ENCODE measurements at places on chromosomes 5 and 9.

GRCh38 chr9:120652934-120653333, 61.3 kb downstream of the MEGF9 start:
- no peak for DNase-seq

DNA sequence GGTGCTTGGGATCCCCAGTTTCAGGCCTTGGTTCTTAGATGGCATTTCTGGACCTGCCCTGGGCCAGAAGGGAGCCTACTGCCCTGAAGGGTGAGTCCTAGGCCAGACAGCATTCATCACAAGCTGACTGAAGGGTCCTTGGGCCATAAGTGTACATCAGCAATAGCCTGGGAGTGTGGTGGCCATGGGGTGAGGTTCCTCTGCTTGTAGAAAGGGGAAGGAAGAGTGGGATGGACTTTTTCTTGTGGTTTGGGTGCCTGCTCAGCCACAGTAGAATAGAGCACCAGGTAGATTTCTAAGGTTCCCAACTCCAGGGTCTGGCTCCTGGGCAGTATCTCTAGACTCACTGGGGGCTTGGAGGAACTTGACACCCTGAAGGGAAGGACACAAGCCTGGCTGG, 95.2 kb upstream of the PHF24 start:
- DNase-seq, result no peak

DNA sequence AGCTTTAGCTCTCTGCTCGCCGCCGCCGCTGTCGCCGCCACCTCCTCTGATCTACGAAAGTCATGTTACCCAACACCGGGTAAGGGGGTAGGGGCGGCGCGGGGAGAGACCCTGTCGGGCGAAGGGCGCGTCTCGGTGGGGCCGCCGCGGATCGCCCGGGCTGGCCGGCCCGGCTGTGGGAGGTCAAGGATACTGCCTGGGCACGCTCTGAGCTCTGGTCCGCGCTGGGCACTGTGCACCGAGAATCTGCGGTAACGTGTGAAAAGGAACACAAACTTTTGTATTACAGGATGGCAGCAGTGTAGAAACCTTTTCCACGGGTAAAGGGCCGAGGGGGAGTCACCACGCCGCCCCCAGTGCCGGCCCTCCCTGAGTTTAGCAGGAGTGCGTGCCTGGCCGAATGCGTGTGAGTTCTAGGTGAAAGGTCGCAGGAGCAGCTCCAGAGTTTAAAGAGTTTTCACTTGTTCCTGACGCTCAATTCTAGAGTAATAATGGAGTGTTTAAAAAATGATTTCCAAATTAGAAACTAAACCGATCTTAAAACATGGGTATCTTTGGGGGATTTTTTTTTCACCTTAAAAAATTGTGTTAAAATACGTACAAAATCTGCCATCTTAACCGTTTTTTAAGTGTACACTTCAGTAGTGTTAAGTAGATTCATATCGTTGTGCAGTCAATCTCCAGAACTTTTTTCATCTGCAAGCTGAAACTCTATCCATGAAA, at the start of gene HSDL2:
Gene HSDL2 (plus strand): TSS at position 7 of the 723 bp plus-strand sequence. CDS start 56 bp downstream, at position 63.
- DNase-seq, result no peak

- DNase-seq, result peak; percentile 38
These were observed 640 bp downstream of the SURF4 start for GRCh38 chr9:133375116-133375723.

- DNase-seq, result no peak
These were observed 42.8 kb upstream of the HK3 start for GRCh38 chr5:176941951-176942350.

GRCh38 chr5:73488806-73489205, 9.4 kb upstream of the BTF3 start:
- no peak for DNase-seq

GRCh38 chr5:39674209-39675082, 249.7 kb upstream of the DAB2 start:
- no peak for DNase-seq

- no peak for DNase-seq
These were observed 7.1 kb upstream of the TMEM215 start for GRCh38 chr9:32776201-32776600.
